NCI-H524 (cell line): ENCODE measurements at places on chromosomes 11 and 22.

GRCh38 chr11:80779905-80780605 is 1339.2 kb upstream of the TENM4 start:
- DNase-seq = no peak

- DNase-seq = no peak
Measured at GRCh38 chr11:74490941-74491340, 2.6 kb downstream of the LIPT2 start.

- DNase-seq = no peak
Measured at GRCh38 chr22:47371263-47372090, 609.0 kb downstream of the TBC1D22A start.

DNA sequence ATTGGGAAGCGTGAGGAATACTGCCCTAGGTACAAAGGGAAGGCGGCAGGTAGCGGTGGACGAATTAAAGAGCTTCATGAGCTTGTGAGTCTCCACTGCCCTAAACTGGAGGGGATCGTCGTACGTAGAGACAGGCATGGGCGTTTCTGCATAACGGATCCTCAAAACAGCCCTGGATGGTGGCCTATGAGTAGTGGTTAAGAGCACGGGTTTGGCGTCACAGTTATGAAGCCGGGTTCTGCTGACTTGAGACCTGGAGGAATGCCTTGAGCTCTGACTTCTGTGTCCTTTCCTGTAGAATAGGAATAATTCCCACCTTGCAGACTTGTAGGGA is 335 bp downstream of the TMEM138 start:
- DNase-seq = peak; percentile 35

GRCh38 chr11:122107566-122107965 is 8.4 kb downstream of the BLID start:
- DNase-seq = no peak

DNA sequence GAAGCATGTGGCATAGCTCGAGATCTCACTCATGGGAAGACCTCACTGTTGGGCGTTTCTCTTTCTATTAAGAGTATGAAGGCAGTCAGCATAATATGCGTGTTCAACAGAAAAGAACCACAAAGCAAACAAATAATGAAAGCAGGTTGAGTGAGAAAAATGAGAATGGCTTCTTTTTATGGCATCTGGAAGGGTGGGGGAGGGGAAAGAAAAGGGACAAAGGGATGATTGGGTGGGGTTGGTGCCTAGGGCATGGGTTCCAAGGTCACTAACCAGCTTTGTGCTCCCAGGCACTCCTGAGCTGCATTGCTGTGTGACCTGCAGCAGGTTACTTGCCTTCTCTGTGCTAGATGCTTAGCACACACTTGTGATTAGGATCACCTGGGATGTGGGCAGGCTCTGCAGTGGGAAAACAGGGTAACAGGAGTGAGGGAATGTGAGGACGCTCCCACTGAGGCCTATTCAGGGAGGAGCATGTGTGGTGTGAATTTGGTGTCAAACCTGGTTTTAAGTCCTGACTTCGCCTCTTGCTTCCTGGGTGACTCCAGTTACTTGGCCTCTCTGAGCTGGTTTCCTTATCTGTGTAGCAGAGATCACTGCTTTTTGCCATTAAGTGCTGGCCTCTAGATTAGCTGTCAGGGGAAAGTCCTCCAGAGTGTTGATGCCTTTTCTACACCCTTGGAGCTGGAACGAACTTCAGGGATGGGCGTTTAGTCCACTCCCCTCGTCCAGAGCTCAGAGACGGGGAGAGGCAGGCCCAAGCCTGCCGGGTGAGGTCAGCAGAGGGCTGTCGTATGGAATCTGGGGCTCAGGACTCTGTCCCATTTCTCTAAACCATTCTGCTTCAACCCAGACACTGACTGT is 74.8 kb downstream of the KIAA1671 start:
- no peak for DNase-seq

GRCh38 chr22:36955691-36956090 is 42.3 kb downstream of the CSF2RB start:
- DNase-seq = no peak

GRCh38 chr22:25051983-25052710 is 99.6 kb downstream of the KIAA1671 start:
- DNase-seq = no peak

DNA sequence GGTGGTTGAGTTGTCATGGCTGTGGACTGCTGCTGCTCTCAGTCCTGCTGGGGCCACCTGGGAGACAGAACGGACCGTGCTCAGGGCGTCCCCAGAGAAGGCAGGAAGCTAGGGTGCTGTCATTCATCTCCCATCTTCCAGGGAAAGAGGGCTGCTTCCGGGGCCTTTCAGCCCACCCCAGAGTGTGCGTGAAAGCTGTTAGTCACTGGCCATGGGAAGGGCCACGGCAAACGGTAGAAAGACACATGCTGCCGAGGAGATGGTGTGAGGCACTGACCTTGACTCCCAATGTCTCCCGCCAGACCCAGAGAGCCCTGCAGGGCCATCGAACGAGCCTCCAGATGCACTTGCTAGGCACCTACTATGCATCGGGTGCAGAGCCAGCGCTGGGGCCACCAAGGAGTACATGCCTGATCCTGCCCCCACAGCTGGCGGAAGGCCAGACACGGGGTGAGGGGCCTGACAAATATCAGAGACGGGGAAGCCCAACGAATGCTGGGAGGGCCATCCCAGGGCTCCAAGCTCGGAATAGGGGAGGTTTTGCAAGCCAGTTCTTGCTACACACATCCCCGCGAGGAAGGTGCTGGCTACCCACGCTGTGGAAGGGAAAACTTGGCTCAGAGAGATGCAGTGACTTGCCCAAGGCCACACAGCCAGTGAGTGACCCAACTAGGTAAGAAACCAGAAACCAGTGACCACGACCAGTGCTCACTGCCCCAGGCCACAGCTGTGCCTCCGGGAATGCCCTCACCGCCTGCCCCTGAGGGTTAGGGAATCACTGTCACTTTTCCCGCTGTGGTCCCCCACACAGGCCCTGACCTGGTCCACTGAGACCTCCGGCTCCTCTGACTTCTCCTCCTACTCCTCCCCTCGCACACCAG is 10.1 kb downstream of the RAC2 start:
- peak; percentile 6 for DNase-seq

- no peak for DNase-seq
Measured at GRCh38 chr22:36546932-36547331, 18.0 kb upstream of the EIF3D start.

- DNase-seq = no peak
Measured at GRCh38 chr11:122726028-122726427, 70.5 kb downstream of the UBASH3B start.

DNA sequence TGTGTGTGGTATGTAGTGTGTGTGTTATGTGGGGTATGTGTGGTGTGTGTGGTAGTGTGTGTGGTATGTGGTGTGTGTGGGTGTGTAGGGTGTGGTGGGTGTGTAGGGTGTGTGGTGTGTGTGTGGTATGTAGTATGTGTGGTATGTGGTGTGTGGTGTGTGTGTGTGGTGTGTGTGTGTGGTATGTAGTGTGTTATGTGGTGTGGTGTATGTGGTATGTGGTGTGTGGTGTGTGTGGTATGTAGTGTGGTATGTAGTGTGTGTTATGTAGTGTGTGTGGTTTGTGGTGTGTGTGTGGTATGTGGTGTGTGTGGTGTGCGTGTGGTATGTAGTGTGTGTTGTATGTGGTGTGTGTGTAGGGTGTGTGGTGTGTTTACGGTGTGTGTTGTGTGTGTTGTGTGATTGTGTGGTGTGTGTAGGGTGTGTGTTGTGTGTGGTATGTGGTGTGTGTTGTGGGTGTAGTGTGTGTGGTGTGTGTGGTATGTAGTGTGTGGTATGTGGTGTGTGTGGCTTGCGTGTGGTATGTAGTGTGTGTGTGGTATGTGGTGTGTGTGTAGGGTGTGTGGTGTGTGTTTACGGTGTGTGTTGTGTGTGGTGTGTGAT is 4.2 kb upstream of the PPP6R2 start:
- DNase-seq = no peak

- DNase-seq = peak; percentile 75
Measured at GRCh38 chr11:117426297-117426685, 98.6 kb downstream of the CEP164 start.

DNA sequence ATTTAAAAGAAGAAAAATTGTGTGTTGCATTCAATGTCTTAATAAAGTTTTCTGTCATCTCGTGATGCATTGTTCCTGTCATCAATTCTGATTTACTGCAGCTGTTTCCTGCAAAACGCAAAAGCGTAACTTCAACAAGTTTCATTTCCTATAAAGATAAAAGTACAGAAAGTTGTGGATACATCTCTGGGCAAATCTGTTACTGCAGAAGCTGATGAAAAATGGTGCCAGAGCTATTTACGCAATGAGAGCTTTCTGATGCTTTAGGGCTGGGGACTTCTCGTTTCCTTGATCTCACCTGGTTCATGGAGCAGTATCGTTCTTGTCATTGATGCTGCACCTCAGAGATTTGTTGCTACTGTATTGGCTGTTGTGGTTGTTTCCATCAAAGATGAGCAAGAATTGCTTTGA is 15.5 kb upstream of the MS4A12 start:
- DNase-seq = no peak
